ENCODE measurements at places on chromosomes 1 and 21. TPM values are rescaled to one million over a fixed set of nuclear protein-coding genes. Genes with fewer than 3 reads are reported as not detected.
A peak's percentile ranks its signal among the peaks of the same experiment; 100 is the strongest.

BECN2 gene
- not detected for total RNA-seq

KCNH1 gene
- total RNA-seq, result not detected

SH2D1B gene
- total RNA-seq, result 0.15 TPM

OR2L5 gene
- total RNA-seq, result not detected

VTCN1 gene
- not detected for total RNA-seq

S100A12 gene
- not detected for total RNA-seq

PRRX1 gene
- not detected for total RNA-seq

GRCh38 chr1:195332102-195332501 is 1276.1 kb downstream of the KCNT2 start:
- no peaks in the 10 kb centered on the region for H3K36me3 ChIP-seq
- no peaks in the 10 kb centered on the region for H3K4me1 ChIP-seq

DNA sequence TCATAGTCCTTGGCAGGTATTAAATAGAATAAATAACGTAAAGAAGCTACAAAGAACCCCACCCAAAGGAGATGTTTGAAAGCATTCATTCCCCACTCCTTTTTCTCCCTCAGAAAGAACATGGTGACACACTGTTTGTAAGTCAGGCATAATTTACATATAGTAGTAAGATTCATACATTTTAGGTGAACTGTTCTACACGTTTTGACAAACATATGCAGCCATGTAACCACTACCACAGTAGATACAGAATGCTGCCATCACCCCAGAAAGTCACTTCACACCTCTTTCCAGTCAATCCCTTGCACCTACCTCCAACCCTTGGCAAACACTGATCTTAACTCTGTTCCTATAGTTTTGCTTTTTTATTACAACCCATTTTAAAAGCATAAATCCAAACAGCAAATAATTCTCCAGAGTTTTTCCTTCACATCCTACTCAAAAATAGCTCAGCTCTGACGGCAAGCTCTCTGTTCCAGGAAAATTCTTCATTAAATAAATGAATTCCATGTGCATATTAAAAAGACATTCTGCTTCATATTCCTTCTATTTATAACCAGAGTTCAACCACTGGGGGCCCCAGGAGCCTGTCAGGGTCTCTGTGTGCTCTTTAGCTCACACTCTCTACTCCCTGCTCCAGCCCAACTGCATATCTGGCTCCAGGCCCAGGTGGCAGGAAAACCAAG is 258.8 kb downstream of the PLPP3 start:
- no peak for DNase-seq
- H3K4me1 ChIP-seq, result no peaks in the 10 kb centered on the region
- no peaks in the 10 kb centered on the region for H3K36me3 ChIP-seq
- H3K4me3 ChIP-seq, result no peak overlapping the region
- no peaks in the 10 kb centered on the region for H3K27me3 ChIP-seq
- H3K27ac ChIP-seq, result no peak overlapping the region

DNA sequence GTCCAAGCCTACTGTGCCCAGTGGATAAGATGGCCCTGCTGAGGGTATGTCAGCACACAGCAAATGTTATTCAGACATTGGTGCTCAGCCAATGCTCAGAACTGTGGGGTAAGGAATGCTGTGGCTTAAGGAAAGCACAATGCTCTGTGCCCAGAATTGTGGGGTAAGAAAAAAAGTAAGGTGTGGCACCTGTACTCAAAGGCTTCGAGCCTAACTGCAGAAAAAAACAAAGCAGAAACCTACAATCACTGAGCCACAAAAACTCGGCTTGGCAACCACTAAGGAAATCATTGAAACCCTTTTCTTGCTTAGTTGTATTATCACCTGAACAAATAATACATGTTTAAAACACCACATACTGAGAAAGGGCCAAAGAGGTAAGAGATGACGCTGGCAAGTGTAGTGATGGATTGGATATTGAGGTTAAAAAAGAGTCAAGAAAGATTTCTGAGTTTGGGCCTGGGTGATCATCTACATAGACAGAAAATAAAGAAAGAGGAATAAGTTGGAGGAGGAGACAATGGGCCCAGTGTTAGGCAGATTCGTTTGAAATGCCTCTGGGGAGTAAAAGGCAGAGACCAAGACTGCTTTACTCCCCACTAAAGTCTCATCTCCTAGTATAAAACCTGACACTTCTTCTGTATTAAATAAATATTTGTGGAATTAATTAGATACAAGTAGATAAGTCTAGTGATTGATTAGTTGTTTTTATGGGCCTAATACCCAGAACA is 25.9 kb upstream of the ATP1A1 start:
- H3K27ac ChIP-seq, result no peak overlapping the region
- H3K4me1 ChIP-seq, result no peaks in the 10 kb centered on the region
- no peak for DNase-seq

DNA sequence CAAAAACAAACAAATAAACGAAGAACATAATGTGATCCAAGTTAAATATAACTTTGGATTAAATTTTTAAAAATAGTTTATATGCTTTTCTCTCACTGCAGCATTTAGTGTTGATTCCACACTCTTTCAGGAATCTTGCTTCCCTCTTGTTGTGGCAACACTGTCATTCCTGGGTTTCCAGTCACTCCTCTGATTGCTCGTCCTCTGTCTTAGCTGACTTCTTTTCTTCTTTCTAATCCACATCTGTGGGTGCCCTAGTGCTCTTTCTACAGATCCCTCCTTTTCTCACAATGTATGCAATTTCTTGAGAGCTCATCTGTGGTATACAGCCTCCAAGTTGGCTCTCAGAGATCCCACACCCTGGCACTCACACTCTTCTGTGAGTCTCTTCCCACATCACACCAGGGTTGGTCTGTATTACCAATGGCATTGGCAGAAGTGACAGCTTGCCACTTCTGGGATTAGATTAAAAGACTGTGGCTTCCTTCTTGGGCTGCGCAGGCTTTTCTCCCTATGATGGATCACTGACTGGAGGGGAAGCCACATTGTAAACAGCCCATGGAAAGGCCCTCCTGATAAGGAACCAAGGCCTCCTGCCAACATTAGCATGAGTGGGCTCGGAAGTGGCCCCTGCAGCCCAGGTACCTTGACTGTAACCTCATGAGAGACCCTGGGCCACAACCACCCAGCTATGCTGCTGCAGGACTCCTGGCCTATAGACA is 11.5 kb upstream of the MYOC start:
- no peak for DNase-seq
- H3K27me3 ChIP-seq, result no peaks in the 10 kb centered on the region
- no peak overlapping the region for H3K4me3 ChIP-seq
- H3K27ac ChIP-seq, result no peak overlapping the region
- H3K4me1 ChIP-seq, result no peaks in the 10 kb centered on the region

DNA sequence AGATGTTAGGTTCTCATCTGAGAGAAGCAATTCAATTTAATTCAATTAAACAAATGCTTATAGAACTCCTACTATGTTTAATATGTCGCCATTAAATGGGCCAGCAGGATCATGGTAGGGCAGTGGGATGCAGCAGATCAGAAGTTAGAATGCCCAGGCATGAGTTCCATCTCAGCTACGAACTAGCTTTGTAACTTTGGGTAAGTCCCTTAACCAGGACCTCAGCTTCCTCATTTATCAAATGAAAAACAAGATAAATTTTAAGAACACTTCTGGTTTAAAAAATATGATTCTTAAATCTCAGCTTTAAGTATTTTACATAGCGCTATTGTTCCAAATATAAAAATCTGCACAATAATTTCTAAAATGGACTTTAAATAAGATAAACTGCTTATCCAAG is 67.5 kb upstream of the GFI1 start:
- no peaks in the 10 kb centered on the region for H3K27me3 ChIP-seq
- H3K4me1 ChIP-seq, result no peaks in the 10 kb centered on the region
- H3K27ac ChIP-seq, result no peak overlapping the region
- DNase-seq, result no peak
- H3K4me3 ChIP-seq, result no peak overlapping the region

- no peaks in the 10 kb centered on the region for H3K36me3 ChIP-seq
- H3K4me1 ChIP-seq, result no peaks in the 10 kb centered on the region
- no peak overlapping the region for H3K4me3 ChIP-seq
- H3K27me3 ChIP-seq, result no peaks in the 10 kb centered on the region
- H3K27ac ChIP-seq, result no peak overlapping the region
- no peak for DNase-seq
Observed at GRCh38 chr1:208048904-208049303, 138.0 kb upstream of the CD34 start.

DNA sequence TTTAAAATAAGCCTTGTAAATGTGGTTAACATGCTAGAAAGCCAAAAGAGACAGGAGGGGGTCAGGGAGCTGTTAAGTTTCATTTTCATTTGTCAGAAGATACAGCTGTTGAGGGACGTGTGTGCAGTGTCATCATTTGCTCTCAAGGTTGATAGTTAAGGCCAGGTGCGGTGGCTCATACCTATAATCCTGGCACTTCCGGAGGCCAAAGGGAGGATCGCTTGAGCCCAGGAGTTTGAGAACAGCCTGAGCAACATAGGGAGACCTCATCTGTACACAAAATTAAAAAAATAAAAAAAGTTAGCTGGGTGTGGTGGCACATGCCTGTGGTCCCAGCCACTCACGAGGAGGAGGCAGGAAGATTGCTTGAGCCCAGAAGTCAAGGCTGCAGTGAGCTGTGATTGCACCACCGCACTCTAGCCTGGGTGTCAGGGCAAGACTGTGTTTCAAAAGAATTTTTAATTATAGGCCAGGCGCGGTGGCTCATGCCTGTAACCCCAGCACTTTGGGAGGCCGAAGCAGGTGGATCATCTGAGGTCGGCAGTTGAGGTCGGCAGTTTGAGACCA is 22.7 kb downstream of the ZBTB8OS start:
- peak; percentile 38 for DNase-seq
- no peak overlapping the region for H3K4me3 ChIP-seq
- H3K4me1 ChIP-seq, result peaks cover 16% of the 10 kb centered on the region
- H3K27ac ChIP-seq, result no peak overlapping the region
- no peaks in the 10 kb centered on the region for H3K27me3 ChIP-seq
- peaks cover 4% of the 10 kb centered on the region for H3K36me3 ChIP-seq

DNA sequence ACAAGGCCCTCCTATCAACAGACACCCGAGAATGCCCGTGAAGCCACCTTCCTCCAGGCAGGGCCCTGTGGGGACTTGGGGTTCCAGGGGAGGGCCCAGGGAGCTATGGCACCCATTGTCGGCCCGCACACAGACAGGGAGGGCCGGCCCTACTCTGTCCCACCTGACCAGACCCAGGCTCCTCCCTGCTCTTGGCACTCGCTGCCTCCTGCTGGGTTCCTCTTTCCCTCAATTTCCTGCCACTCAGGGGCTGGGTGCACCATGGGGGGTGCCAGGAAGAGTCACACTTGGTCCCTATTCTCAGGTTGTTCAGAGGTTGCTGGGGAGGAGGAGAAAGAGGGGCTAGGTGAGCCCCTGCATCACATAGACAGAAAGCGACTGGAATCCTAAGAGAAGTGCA is 8.0 kb upstream of the OXCT2 start:
- DNase-seq, result no peak
- H3K4me1 ChIP-seq, result no peaks in the 10 kb centered on the region
- H3K4me3 ChIP-seq, result no peak overlapping the region
- no peak overlapping the region for H3K27ac ChIP-seq
- H3K36me3 ChIP-seq, result no peaks in the 10 kb centered on the region
- H3K27me3 ChIP-seq, result no peaks in the 10 kb centered on the region

- no peaks in the 10 kb centered on the region for H3K36me3 ChIP-seq
- DNase-seq, result no peak
- H3K27ac ChIP-seq, result no peak overlapping the region
Observed at GRCh38 chr1:168287237-168287664, 6.6 kb downstream of the TBX19 start.

DNA sequence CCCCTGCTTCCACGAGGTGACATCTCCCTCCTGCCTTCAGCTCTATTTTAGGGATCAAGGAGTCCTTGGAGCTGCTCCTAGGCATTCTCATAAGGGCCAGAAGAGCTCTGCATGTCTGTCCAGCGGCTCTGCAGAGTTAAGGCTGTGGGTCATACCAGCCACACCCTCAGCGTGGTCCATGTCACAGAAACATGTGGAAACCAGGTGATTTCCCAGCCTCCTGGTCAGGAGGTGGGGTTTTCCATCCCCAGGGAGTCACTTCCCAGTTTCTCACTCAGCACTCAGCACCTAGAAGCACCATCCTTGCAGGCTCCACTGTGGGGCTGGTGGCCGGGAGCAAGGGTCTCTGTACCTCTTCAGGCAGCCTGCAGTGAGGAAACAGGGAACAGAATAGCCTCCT is 1.4 kb upstream of the TNFRSF1B start:
- H3K27me3 ChIP-seq, result no peaks in the 10 kb centered on the region
- no peak overlapping the region for H3K27ac ChIP-seq
- no peak overlapping the region for H3K4me3 ChIP-seq
- no peaks in the 10 kb centered on the region for H3K36me3 ChIP-seq

DNA sequence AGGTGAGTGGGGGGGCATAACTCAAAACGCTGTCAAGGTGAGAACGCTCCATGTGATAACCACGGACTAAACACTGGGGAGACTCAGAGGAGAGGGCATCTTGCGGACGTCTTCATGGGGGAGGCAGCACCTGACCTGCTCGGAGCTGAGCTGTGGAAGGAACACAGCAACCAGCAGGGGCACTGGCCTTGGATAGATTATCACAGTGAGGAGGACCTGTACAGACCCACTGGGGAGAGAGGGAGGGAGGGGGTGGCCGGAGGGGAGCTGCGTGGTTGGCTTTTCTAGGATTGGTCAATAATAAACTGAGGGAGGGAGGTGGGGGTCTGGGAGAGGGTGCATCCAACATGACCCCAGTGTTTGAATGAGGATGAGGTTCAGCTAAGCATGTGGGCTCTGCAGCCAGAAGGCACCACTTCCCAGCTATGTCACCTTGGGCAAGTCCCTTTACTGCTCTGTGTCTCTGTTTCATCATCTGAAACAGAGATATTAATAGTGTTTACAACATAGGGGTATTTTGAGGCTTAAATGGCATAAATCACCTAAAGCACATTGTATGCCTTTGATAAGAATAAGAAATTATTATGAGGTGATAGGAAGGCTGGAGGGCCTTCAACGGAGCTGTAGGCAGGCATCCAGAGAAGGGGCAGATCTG is 123.3 kb downstream of the GRIK3 start:
- no peak overlapping the region for H3K27ac ChIP-seq
- H3K36me3 ChIP-seq, result no peaks in the 10 kb centered on the region
- H3K4me1 ChIP-seq, result no peaks in the 10 kb centered on the region

DNA sequence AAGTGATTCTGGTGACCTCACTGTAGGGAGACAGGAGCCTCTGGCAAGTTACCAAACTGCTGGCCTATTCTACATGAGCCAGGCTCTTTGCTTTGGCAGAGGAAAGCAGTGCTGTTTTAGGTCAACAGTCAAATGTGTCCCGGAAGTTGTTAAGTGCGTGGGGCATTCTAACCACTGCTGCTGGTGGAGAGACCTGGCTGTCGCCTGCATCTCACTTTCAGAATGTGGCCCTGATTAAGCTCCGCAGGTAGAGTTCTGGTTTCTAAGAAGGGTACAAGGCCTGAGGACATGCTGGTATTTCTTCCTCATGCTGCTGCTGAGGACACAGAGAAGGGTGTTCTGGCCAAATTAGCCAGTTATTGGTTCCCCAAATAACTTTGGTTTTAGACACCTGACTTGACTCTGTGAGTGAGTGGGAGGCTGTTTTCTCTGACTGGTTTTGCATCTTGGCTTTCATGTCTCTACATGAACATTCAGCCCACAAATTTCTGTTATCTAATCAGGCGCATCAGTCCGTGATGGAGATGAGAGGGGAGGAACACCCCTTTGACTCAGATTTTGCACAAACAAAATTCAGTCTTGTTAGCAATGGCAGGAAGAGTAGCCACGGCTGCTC is 120.8 kb downstream of the LMO4 start:
- H3K4me1 ChIP-seq, result peaks cover 29% of the 10 kb centered on the region
- H3K27me3 ChIP-seq, result no peaks in the 10 kb centered on the region
- peak; percentile 69 for DNase-seq
- H3K36me3 ChIP-seq, result no peaks in the 10 kb centered on the region

- H3K4me1 ChIP-seq, result no peaks in the 10 kb centered on the region
- H3K27ac ChIP-seq, result no peak overlapping the region
- DNase-seq, result no peak
- no peaks in the 10 kb centered on the region for H3K36me3 ChIP-seq
- H3K27me3 ChIP-seq, result no peaks in the 10 kb centered on the region
- no peak overlapping the region for H3K4me3 ChIP-seq
Observed at GRCh38 chr1:115423776-115424175, 85.7 kb upstream of the NGF start.
